ENCODE measurements at places on chromosomes 5 and 9.
A peak's percentile ranks its signal among the peaks of the same experiment; 100 is the strongest.

- no peak for DNase-seq
Measured at GRCh38 chr9:27496135-27496504, 28.0 kb upstream of the IFNK start.

DNA sequence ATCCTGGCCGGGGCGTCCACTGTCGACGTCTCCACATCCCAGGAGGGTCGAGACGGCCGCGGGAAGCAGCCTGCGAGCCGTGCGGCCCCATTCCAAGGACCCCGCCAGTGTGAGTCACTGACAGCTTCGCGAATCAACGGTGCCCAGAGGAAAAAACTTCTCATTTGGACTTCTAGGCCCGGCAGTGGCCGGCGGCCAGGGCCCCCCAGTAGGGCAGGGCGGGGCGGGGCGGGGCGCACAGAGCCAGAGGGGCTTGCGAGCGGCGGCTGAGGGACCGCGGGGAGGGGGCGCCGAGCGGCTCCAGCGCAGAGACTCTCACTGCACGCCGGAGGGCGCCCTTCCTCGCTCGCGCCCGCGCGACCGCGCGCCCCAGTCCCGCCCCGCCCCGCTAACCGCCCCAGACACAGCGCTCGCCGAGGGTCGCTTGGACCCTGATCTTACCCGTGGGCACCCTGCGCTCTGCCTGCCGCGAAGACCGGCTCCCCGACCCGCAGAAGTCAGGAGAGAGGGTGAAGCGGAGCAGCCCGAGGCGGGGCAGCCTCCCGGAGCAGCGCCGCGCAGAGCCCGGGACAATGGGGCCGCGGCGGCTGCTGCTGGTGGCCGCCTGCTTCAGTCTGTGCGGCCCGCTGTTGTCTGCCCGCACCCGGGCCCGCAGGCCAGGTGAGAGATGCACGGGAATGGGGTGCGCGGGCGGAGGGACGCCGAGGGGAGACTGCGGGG is at the start of gene F2R:
TSS of gene F2R (plus strand) at position 391 of the 720 bp plus-strand sequence. CDS start at position 573, 182 bp downstream.
- DNase-seq = peak; percentile 78

GRCh38 chr9:98142182-98142907 is 23.3 kb upstream of the TRIM14 start:
- no peak for DNase-seq

GRCh38 chr5:120372899-120373298 is 91.2 kb upstream of the PRR16 start:
- no peak for DNase-seq

DNA sequence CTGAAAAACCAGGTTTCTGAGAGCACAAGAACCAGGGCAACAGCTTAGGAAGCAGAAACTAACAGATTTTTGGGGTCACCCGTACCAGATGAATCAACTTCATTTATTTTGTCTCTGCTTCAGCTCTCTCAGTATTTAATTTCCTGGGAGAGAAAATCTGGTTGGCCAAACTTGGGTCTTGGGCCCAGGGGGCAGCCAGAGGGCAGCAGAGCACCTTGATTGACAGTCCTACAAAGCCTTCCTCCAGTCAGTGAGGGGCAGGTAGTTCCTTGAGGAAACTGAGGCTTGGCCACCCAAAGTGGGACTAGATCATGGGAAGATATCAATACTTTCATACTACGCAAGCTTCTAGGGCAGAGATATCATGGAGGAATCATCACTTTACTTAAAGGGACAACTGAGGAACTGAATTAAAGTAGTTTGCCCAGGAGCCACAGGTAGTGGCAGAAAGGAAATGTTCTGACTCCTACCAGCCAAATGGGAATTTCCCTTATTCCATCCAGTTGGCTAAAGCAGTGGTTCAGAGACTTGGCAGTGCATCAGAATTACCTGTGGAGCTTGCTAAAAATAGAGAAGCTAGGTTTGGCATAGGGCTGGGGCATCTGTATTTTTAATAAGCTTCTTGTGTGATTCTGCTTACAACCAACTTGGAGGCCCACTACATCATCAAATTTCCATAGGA is 21.5 kb upstream of the ARHGAP26 start:
- DNase-seq = no peak

GRCh38 chr5:96117771-96118651 is 156.4 kb upstream of the ELL2 start:
- peak; percentile 33 for DNase-seq

DNA sequence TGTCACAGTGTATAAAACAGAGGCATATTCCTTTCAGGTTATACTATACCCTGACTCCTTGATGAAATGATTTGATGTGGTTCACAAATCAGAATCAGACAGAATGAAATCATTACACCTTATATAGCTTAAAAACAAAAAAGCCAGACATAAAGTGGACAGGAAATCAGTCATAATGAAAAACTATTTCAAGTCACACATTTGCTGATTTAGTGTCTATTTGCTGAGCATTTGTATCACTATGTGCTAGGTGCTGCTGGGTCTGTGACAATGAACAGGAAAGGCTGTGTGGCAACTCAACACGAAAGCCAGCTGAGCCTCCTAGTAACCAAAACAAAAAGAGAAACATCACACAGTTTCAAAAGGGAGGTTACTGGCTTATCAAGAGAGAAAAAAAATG is 194.0 kb downstream of the EFNA5 start:
- DNase-seq = peak; percentile 27

DNA sequence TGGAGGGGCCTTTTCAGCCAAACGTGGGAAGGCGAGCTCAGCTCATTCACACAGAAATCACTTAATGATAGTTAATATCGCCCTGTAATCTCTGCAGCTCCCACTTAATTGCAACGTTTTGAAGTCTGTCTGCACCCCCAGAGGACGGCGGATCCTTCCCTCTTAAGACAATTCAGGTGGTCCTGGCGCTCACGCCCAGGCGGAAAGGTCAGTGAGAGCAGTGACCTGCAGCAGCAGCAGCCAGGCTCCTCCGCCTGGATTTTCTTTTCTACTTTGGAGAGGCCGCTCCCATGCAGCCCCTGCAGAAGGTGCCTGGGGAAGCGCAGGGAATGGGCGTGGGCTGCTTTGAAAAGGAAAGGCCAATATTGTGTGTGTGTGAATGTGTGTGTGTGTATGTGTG is 400.9 kb upstream of the IRX1 start:
- DNase-seq = no peak

- no peak for DNase-seq
Measured at GRCh38 chr5:101346447-101346846, 443.4 kb upstream of the ST8SIA4 start.

- DNase-seq = no peak
Measured at GRCh38 chr9:19689328-19690101, 99.3 kb downstream of the SLC24A2 start.

GRCh38 chr9:29717631-29718030 is 2144.3 kb upstream of the C9orf72 start:
- DNase-seq = no peak

DNA sequence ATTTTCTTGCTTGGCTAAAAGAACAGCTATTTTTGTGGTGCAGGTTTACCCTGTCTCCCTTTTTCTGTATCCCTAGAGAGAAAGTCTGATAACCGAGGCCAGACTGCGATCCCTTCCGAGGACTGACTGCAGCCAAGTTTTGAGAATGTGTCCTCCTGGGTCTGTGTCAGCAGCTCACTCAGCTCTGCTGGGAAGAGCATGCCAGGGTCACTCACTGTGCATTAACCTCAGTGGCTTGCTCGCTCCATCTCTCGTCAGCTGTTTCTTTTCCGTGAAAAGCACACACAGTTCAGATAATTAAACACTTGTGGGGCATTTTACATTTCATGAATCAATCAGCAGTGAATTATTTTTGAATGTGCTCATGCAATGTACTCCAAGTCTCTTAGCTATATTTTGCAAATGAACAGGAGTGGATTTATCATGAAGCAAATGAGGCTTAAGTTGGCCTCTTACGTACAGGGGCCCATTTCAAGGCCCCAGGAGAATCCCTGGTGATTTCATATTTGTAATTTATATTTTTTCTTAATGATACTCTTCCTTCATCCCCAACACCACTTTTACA is 252.1 kb downstream of the SMARCA2 start:
- DNase-seq = peak; percentile 60

DNA sequence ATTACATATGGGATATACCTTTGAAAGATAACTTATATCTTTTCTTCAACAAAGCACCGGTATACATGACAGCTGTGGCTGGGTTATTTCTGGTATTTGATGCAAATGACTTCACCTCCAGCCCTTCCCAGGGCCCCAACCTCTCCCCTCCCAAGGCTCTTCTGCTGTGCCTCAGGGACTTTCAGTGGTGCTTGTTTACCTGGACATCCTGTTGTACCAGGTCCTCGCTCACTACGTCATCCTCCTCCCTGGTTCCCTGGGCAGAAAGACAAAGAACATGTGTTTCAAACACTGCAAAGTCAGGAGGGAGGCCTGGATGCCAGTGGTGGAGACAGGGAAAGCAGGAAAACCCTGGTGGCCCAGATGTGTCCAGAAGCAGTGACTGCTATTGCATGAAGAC is 23.4 kb downstream of the ANXA6 start:
- DNase-seq = no peak

- DNase-seq = no peak
Measured at GRCh38 chr5:155529362-155529761, 515.8 kb downstream of the KIF4B start.

- DNase-seq = peak; percentile 35
Measured at GRCh38 chr5:172311605-172312004, 28.0 kb upstream of the UBTD2 start.

GRCh38 chr5:160655717-160656116 is 196.3 kb downstream of the ATP10B start:
- no peak for DNase-seq

DNA sequence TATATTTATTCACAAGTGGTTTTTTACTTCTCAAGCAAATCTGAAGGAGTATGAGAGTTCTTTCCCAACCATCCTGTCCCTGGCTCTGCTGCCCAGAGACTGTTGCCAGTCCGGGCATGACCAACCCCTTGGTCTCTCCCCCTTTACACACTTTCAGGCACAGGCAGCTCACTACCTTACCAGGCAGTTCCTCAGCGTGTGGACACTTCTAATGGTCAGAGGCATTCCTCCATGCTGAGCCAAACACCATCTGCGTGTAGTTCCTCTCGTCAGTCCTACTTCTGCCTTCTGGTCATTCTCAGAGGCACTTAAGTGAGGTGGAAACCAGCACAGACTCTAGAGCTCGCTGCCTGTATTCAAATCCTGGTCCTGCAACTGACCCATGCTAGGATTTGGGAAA is 56.1 kb downstream of the TSTD2 start:
- no peak for DNase-seq

- no peak for DNase-seq
Measured at GRCh38 chr9:121298016-121298538, 30.1 kb downstream of the GSN start.

- DNase-seq = no peak
Measured at GRCh38 chr5:121377461-121377860, 474.2 kb upstream of the FTMT start.

DNA sequence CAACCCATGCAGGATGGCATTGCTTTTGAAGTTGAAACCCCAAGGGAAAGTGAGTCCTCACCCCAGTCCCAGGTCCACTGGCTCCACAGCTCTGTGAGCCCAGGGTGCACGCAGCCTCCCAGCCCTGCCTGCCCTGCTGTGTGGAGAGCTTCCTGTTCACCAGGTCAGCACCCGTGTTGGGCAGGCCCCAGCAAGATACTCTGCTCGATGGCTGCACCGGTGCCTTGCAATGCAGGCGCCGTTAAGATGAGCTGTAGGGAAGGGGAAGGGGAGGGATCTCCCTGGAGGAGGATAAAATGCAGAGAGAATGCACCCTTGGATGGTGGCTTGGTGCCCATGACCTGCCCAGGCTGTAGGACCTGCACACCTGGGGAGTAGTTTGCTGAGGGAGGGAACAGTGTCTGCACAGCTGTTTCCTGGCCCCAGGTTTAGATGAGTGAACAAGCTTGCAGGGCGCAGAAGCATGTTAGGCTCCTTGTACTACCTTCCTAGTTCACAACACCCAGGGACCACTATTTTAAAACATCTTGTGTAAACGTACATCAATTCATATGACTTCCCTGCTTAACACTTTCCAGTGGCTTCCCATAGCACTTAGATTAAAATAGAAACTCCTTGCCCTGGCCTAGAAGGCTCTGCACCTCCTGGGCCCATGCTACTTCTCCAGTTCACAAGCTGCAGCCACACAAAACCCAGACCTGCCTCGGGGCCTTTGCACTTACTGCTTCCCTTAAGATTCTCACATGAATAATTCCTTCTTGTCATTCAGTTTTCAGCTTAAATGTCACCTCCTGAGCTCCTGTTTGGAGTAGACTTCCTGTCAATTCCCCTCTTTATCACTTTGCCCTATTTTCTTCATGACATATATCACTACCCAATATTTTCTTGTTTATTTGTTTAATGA is 19.6 kb downstream of the FAT2 start:
- no peak for DNase-seq

GRCh38 chr5:135894789-135895188 is 852 bp downstream of the IL9 start:
- DNase-seq = no peak

- no peak for DNase-seq
Measured at GRCh38 chr5:134022333-134022732, 17.6 kb upstream of the VDAC1 start.

GRCh38 chr9:125960626-125961025 is 213.5 kb downstream of the PBX3 start:
- no peak for DNase-seq

DNA sequence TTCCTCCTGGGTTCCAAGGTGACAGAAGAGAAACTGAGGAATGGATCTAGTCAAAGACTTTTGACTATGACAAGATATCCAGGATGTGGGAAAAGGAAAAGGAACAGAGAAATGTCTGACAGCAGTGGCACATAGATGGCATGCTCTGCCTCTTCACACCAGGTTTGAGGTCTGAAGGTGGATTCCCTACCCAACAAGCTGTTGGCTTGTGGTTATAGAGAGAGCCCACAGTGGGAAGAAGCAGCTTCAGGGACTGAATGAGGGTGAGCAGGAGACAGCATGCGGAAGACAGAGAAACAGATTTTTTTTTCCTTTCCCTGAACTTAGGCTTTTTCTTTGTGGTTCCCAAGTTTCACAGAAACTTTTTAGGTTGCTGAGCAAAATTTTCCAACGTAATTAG is 20.6 kb downstream of the IFNW1 start:
- DNase-seq = no peak

DNA sequence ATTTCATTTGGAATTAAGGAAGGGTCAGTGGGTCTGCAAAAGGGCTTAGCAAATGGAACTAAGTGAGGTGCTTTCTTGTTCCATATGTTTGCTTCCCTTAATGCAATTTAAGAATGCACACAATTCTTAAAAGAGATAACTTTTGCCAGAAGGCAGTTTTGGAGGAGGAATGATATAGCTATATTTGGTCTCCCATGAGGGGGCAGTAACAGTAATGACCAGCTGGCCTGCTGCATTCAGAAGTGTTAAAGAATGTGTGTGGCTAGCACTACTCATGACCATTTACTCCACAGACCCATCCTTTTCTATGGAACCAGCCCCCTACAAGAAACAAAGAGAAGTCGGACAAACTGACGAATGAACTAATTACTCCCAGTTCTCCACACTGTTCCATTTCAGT is 638.9 kb downstream of the RAB3C start:
- DNase-seq = no peak

GRCh38 chr5:158553195-158553961 is 546.3 kb downstream of the EBF1 start:
- DNase-seq = peak; percentile 71

GRCh38 chr9:70566751-70567150 is 152.3 kb upstream of the KLF9 start:
- no peak for DNase-seq

- DNase-seq = peak; percentile 23
Measured at GRCh38 chr5:17258431-17258830, 41.0 kb downstream of the BASP1 start.

GRCh38 chr9:94772639-94773303 is 46.3 kb downstream of the AOPEP start:
- peak; percentile 43 for DNase-seq

GRCh38 chr9:128002959-128003358 is 22.2 kb upstream of the EEIG1 start:
- no peak for DNase-seq

All from fibroblast of the aortic adventitia (primary cell).